ENCODE measurements at places on chromosomes 1 and 21.

DNA sequence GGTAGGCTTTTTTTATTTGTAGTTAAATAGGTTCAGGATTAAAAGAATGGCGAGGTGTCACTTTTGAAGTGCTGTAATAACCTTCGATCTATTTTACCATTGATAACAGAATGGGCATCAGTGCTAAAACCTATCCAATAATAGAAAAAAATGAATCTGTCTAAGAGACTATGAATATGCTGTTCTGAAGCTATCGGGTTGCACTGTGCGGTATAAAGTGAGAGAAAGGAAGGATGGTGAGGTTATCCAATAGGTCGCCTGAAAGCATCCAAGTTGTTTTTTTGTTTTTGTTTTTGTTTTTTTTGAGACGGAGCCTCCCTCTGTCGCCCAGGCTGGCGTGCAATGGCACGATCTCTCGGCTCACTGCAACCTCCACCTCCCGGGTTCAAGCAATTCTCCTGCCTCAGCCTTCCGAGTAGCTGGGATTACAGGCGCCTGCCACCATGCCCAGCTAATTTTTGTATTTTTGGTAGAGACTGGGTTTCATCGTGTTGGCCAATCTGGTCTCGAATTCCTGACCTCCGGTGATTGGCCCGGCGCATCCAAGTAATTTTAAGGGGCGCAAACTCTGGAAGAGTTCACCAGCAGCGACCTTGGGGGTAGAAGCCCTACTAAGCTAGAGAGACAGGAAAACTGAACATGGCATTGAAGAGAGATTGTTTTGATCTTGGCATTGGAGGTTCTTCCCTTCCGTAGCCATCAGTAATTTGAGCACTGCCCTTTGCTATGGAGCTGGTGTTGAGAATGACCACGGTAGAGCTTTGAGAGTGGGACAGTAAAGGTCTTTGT lies 8.7 kb upstream of the MDM4 start:
- peak; percentile 22 for DNase-seq

GRCh38 chr1:99279525-99279924 lies 15.2 kb downstream of the PLPPR4 start:
- DNase-seq = no peak

- no peak for DNase-seq
These were observed 9.2 kb downstream of the FBXO28 start for GRCh38 chr1:224123136-224123535.

DNA sequence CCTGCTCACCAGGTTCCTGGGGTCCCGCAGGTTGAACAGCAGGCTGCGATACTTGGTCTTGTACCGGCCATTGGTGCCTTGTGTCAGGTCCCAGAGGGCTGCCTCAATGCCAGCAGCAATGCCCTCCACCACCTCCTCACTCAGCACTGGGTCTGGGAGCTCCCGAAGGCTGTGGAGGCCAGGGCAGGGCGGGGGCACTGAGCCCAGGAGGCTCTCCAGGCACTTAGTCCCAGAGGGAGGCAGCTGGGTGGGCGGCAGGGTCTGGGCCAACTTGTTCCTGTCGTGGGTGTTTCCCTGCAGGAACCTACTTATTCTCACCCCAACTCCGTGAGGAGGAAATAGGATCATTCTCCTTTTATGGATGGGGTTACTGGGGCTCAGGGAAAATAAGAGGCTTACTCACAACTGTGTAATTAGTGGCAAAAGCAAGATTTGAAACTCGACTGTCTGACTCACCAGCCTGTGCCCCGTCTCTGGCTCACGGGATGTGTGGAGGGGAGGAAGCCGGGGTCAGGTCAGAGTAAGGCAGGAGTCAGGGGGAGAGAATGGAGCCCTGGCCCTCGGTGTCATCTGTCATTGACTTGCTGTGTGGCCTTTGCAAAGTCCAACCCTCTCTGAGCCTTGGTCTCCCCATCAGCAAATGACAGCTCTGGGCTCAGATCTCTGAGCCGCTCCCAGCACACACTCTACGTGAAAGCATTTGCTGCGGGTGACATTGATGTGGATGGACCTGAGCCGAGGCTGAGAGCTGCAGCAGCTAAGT lies 17.2 kb downstream of the SPOCD1 start:
- DNase-seq = no peak

- DNase-seq = no peak
These were observed 115.3 kb downstream of the RUNX1 start for GRCh38 chr21:34933609-34934335.

DNA sequence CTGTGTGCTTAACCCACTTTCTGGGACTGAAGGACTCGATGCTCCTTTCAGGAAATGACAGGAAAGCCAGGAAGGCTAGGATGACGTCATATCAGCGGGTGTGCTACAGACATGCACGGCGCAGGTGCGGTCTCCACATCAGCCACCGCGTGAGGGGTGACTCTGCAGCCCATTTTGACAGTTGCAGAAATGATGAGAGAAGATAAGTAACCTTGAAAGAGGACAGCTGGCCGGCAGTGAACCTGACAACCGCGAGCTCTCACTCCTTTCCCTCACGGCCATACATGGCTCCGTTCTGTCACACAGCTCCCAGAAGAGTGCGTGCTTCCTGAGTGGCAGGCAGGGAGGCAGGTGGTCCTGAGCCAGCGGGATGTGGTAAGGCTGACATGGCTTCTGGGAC lies 1.7 kb upstream of the KRTAP10-5 start:
- no peak for DNase-seq

GRCh38 chr1:59104191-59104760 lies 192.6 kb upstream of the FGGY start:
- DNase-seq = no peak

DNA sequence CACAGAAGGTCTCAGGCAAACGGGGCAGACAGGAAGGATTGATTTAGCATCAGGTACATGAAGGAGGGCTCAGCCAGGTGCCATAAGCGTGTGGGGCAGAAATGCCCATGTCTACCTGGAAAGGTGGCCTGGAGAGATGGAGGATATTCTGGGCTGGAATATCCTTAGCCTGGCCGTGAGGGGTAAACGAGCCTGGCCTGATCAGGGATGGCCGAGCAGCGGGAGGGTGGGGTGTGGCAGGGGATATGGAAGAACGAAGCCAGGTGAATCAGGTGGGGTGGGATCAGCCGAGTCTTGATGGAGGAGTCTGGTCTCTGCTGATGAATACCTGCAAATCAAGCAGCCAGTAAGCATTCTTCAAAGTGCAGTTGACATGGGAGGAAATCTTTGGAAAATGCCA lies 35.5 kb upstream of the TTC22 start:
- DNase-seq = no peak

- no peak for DNase-seq
These were observed 1442.6 kb upstream of the B3GALT2 start for GRCh38 chr1:194629011-194629410.

DNA sequence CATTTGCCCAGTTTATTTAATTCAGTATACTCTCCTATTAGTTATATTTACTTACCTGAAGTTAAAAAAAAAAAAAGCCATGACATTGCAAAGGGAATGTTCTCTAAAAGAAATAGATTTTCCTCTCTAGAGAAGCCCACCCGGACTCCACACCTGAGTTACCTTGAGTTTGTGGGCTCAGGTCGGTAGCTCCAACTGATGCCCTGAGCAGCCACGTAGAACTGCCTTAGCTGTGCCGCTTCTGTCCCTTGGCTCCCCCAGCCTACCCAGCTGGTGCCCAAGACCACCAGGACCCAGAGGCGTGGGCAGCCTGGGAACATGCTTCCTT lies 250 bp downstream of the F5 start:
- no peak for DNase-seq

GRCh38 chr1:203996126-203996525 lies 76.8 kb upstream of the SOX13 start:
- DNase-seq = no peak

DNA sequence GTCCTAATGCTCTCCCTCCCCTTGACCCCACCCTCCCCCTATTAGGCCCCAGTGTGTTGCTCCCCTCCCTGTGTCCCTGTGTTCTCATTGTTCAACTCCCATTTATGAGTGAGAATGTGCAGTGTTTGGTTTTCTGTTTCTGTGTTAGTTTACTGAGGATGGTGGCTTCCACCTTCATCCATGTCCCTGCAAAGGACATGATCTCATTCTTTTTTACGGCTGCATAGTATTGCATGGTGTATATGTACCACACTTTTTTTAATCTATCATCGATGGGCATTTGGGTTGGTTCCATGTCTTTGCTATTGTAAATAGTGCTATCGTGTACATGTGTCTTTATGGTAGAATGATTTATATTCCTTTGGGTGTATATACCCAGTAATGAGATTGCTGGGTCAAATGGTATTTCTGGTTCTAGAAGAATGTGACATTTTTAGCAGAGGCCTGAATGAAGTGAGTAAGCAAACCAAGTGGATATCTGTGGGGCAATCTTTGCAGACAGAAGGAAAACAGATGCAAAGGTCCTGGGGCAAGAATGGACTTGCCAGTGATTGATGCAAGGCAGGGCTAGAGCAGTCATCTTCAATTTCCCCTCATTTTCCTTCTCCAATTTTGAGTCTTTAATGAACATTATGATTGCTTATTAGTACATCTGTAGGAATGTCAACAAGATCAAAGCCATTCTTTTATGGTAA lies 50.2 kb downstream of the UBE4B start:
- DNase-seq = no peak

DNA sequence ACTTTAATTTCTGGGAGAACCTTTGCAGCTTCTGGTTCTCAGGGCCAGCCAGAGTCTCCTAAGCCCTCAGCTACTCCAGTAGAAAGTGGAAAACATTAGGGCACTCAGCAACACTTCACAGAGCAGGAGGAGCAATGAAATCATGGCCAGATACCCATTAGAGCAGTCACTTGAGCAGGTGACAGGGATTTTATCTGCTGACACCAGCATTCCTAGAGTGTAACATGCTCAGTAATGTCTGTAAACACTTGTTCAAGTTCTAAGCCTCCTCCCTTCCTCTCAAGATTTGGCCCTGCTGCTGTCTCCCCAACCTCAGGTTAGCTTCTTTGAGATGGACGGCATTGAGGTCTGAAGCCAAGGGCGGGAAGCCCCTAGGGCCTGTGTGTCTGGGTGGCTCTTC lies 218.0 kb downstream of the GRIK3 start:
- no peak for DNase-seq

- DNase-seq = peak; percentile 7
These were observed 43.5 kb downstream of the RRAGC start for GRCh38 chr1:38815903-38816627.

DNA sequence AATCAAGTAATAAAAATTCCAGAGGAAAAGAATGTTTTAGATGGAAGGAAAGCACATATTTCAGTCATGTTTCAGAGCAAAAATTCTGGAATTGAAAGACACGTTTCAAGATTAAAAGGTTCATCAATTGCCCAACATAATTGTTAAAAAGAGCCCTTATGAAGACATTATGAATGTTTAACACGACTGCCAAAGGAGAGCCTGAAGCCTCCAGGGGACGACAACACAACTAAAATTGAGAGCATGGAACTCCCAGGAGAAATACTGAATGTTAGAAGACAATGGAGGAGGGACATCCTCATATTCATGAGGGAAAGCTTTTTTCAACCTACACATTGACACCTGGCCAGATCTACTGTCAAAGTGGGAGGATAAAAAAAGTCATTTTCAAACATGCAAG lies 16.0 kb downstream of the OR2T11 start:
- DNase-seq = peak; percentile 12

DNA sequence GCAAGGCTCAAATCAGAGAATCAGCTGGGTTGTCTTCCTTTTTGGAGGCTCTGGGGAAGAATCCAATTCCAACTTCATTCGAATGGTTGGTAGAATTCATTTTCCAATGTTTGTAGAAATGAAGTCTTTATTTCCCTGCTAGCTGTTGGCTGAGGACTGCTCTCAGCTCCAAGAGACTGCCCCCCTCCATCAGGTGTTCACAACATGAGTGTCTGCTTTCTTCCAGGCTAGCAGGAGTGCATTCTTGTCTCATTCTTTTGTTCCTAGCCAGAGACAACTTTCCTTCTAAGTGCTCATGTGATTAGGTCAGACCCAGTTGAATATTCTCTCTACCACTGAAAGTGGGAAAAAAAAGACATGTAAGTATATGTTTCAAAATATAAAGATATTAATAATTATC lies 95.2 kb downstream of the HLX start:
- DNase-seq = no peak

- DNase-seq = no peak
These were observed 66.4 kb downstream of the NTPCR start for GRCh38 chr1:233016798-233017197.

DNA sequence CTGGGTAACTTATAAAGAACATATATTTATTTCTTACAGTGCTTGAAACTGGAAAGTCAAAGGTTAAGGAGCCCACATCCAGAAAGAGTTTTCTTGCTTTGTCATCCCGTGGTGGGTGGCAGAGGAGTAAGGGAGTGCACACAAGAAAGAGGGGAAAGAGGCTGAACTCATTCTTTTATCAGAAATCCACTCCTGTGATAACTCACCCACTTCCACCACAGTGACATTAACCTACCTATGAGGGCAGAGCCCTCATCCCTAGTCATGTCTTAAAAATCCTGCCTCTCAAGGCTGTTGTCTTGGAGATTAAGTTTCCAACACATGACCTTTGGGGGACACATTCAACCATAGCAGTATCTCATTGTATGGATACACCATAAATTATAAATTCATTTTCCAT lies 32.5 kb upstream of the RGS4 start:
- DNase-seq = no peak

DNA sequence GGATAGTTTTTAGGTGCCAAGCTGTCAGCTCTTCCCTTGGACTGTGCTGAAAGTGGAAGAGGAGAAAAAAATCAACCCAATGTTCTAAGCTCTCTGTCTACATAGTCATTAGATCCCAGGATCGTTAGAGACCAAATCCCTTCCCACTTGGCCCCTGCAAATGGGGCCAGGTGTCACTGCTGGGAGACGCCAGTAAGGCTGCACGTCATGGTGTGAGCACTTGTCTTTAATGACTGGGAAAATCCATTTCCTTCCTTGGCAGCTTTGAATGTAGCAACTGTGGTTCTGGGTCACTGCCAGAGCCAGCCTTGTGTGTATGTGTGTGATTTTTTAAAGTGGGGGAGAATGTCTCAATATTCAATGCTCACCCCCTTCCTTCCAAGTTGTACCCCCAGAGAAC lies 59.9 kb downstream of the MAN1C1 start:
- DNase-seq = no peak

- no peak for DNase-seq
These were observed at the start of gene SYT6 for GRCh38 chr1:114153261-114154145. SYT6 (minus strand) TSS chr1:114153869; CDS start chr1:114153772, 97 bp downstream.

GRCh38 chr1:43982808-43983207 lies 3.8 kb downstream of the B4GALT2 start:
- no peak for DNase-seq

GRCh38 chr1:226086776-226087175 lies 24.3 kb downstream of the H3-3A start:
- no peak for DNase-seq

- no peak for DNase-seq
These were observed 35.1 kb upstream of the DIP2A start for GRCh38 chr21:46423546-46424038.

GRCh38 chr21:42424914-42425541 lies 21.3 kb downstream of the UBASH3A start:
- peak; percentile 98 for DNase-seq

GRCh38 chr1:220691053-220691684 lies 1.0 kb downstream of the C1orf115 start:
- no peak for DNase-seq

GRCh38 chr1:248810000-248810726 lies 15.6 kb downstream of the SH3BP5L start:
- DNase-seq = no peak

Measured in GF-D8 (cell line).